ENCODE measurements at places on chromosomes 12 and 14.

GRCh38 chr12:94535510-94535921 is 75.8 kb upstream of the CEP83 start:
- DNase-seq, result no peak

- DNase-seq, result no peak
These were observed 115.9 kb downstream of the FGD4 start for GRCh38 chr12:32515137-32515873.

- no peak for DNase-seq
These were observed 339.3 kb downstream of the EGLN3 start for GRCh38 chr14:33611405-33612196.

- no peak for DNase-seq
These were observed 2.0 kb upstream of the MDM1 start for GRCh38 chr12:68334132-68334531.

- no peak for DNase-seq
These were observed 187.7 kb downstream of the GALC start for GRCh38 chr14:87805315-87805723.

- no peak for DNase-seq
These were observed 253.1 kb downstream of the ZFP36L1 start for GRCh38 chr14:68539789-68540188.

DNA sequence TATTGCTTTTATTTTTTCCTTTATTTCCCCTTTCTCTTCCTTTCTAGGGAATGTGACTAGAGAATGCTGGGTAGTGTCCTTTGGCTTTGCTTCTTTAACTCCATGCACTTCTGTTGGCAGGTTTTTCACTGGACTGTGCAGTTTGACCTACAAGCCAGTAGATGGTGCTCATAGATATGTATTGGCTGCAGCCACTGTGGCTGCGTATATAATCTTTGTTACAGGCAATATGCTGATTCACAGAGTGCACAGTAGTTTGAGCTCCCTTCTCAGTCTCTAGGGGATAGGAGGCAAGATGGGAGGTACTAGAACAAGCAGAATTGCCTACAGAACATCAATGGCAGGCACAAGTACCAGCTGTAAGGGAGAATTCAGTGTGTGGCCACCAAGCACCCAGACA is 503.5 kb downstream of the LRFN5 start:
- DNase-seq, result no peak

GRCh38 chr12:3077572-3078081 is 448 bp downstream of the TSPAN9 start:
- no peak for DNase-seq

Measured in activated CD8-positive, alpha-beta memory T cell treated with anti-CD3 and anti-CD28 coated beads for 1 hour (primary cell).